ENCODE measurements at places on chromosomes 1 and 21.

DNA sequence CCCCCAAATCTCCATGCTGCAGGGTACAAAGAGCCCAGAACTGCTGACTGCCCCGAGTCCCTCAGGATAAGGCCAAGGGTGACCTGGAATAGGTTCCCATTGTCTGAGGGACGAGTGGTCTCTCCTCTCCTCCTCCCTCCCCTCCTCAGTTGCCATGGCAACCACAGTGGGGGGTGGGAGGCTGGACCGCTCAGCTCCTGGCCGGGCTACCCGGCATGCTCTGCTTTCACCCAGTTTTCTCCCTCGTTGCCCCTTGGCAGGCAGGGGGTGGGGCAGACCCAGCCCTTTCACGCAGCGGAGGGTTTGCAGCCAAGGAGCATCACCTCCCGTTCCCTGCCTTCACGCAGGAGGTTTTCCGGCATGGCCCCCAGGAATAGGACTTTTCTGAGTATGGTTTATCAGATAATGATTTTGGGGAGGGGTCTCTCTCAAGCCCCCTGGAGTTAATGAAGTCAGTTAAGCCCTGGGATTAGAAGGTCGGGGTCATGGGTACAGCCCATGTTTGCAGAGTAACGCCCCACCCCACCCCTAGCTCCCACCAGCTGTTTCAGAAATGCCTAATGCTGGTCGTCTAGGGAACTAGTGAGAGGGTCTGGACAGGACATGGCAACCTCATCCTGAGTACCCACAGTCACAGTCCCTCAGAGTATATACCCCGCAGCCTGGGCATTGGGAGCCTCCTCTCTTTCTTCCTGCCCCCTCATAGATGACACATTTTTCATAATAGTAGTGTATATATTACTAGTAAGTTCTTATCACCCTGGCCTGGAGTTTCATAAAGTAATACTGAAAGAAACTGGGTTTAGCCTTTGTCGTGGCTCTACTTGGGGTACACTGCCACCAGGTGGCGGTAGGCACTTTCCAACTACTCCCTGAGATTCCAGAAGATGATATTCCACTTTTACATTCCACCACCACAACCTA is 20.7 kb downstream of the C1QB start:
- peak; percentile 47 for DNase-seq

DNA sequence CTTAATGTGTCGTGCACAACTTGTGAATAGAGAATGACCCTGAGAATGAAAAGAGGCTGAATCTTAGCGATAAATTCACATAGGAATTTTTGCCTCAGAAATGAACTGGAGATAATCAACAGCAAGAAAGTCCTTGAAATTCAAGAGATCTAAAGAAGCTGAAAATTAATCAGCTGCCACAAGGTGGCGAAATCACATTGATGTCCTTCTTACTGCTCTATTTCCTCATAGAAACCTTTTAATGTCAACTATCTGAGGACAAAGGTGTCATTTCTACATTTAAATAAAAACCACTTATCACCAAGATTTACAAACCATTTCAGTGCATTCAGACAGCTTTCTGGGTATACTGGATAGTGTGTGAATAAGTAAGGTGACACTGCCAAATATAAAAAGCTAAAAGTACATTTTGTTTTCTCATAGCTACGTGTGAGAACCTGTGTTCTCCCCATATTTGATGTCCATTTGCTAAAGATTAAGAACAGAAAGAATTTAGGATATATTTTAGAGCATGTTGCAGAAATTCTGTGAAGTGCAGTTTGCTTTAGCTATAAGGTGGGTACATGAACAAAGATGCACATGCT is 485.3 kb upstream of the PTBP2 start:
- no peak for DNase-seq

DNA sequence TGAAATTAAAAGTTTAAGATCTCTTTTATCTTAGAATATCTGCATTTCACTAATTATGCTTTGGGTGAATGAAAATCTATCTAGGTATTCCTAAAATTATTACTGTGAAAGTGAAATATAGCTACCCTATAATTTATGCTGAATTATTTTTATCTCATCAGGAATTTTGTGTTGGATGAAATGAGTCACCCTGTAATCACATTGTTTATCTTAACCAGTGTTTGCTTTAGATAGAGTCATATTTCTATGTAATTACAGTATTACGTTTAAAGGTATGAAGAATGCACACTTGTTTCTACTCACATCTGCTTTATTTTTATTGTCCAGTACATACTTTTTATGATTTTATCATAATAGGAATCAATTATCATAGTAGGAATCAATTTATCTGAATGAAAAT is 249.2 kb downstream of the NCAM2 start:
- no peak for DNase-seq

GRCh38 chr1:22920026-22920733 is 52.5 kb downstream of the LACTBL1 start:
- no peak for DNase-seq

DNA sequence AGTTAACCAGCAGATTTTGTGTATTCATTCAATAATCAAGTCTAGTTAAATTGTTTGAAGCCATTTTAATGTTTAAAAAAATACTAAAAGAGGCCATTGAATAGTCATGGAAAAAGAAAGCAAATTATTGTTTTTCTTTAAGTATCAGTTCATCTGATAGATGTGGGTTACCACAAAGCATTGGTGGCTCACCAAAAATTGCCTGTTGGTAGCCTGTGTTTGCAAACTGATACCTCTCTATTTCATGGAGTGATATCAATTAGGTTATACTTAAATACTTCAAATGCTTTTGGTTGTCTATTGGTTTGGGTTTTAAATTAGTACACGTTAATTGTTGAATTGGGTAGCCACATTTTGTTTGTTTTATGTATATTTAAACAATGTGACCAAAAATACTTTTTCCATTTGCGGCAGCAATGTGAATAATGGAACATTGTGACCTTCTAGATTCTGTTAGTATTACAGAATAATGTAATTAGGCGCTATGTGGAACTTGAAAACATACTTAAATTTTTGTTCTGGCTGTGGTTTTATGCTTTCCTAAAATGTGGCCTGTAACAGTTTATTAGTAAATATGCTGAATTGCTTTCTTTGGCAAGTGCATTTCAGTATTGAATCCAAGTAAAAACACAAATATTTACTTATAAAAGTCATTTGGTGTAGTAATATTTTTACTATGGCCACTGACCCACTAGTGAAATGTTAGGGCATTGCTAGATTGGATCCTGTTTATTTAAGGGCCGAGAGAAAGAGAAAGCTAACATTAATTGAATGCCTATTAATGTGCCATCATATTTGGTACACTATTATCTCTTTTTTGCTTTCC is 37.1 kb upstream of the NBL1 start:
- DNase-seq, result no peak

GRCh38 chr1:145858238-145858900 is 512 bp downstream of the PIAS3 start:
- DNase-seq, result peak; percentile 37

DNA sequence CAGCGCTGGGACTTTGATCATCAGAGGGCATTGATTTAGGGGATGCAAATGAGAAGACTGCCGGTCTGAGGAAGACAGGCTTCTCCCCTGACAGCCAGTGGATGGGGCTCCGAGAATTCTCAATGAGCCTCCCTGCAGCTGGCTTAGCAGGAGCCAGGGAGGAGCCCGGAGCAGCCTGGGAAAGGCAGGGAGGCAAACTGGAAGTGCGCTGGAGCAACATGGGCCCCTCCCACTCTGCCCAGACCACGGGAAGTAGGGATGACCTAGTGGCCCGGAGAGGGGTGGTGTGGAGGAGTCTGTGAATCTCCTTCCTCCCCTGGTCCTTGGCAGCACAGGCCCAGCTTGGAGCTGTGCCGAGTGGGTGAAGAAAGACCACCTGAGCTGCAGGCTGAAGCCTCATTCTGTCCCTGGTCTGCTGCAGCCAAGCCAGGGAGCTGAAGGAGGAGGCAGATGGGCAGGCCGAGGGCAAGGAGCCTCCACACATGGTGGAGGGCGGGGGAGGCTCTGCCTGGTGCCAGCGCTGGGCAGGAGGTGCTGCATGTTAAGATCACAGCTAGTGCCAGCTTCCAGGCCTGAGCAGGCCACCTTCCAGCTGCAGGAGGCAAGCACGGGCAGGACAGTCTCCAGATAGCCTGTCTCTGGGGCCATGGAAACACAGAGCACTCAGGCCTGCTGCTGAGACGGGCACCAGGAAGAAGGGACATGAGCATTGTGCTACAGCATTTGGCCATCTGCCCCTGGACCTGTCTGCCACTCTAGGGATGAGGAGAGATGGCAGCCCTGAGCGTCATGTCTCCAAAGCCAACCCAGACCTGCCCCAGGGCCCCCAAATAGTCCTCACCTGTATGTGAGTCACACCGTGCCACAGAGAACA is 12.2 kb upstream of the CLSTN1 start:
- DNase-seq, result no peak

DNA sequence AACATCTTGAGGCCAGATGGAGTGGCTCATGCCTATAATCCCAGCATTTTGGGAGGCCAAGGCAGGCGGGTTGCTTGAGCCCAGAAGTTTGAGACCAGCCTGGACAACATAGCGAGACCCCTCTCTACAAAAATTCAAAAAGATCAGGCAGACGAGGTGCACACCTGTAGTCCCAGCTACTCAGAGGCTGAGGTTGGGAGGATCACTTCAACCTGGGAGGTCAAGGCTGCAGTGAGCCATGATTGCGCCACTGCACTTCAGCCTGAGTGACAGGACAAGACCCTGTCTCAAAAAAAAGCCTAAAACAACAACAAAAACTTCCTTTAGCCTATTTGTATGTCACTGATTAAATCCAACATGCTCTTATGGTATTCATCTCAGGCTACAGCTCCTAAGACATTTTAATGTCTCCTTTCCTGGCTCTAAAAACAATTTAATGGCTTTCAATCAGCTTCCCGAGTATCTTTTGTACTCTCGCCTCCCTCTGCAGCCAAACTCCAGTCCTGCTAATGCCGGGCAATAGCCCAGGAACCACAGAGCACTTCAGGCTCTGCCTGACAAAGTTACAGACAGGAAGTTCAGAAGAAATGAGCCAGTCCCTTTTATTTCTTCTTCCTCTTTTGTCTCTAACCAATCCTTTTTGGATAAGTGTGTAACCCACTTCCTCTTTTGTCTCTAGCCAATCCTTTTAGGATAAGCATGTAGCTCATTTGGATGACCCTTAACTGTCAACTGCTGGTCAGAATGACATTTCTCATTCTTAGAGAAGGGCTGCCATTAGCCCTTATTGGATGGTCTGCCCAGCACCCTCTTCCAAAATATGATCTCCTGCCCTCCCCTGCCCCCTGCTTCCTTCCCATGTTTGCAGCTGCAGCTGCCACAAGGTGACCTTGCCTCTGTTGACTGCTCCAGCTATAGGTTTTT is 6.6 kb upstream of the DOP1B start:
- no peak for DNase-seq

DNA sequence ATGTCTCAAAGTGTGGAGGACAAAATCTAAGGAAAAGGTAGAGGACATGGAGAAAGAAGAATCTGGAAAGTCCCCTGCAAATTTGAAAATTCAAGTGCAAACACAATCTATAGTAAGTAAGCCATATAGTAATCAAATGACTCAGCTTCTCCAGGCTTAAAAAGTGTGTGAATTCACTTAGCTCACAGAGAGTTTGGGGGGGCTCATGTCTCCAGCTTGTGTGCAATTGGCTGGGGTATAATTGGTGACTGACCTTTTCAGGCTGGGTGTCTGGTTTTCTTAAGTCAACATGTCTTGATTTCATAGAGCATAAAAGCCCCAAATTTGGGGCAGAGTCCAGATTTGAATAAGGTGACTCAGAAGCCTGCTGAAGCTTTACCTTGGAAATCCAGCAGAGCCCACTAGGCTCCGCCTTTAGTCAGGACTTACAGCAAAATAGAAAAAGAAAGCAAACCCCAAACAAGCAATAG is 8.6 kb downstream of the CLDN14 start:
- DNase-seq, result no peak

DNA sequence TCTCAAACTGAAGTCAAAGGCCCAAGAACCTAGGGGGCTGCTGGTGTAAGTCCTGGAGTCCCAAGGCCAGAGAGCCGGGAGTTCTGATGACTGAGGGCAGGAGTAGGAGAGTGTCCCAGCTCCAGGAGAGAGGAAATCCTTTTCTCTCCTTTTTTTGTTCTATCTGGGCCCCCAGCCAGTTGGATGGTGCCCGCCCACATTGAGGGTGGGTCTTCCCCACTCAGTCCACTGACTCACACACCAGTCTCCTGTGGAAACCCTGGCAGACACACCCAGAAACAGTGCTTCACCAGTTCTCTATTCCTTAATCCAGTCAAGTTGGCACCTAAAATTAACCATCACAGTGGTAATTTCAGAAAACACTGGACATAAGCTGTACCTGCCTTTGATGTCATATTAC is 12.7 kb upstream of the WDR26 start:
- DNase-seq, result no peak

DNA sequence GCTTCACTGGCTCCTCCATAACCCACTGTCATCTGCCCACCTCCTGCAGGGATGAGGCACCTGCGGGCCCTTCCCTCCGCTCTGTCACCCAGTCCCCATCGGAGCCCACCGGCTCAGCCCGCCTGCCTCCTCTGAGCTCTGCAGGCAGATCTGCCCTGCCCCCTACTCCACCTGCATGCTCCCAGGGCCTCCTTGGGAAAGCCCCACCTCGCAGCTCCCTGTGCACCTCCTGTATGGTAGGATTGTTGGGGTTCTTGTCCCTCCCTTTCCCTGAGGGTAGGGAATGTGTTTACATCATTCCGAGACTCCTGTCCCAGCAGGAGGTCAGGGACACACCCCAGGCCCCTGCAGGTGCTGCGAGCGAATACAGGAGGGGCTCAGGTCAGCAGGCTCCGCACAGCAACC is 50.5 kb downstream of the SIK1 start:
- DNase-seq, result no peak
